B cell (primary cell): ENCODE measurements at places on chromosomes 16 and 17.

DNA sequence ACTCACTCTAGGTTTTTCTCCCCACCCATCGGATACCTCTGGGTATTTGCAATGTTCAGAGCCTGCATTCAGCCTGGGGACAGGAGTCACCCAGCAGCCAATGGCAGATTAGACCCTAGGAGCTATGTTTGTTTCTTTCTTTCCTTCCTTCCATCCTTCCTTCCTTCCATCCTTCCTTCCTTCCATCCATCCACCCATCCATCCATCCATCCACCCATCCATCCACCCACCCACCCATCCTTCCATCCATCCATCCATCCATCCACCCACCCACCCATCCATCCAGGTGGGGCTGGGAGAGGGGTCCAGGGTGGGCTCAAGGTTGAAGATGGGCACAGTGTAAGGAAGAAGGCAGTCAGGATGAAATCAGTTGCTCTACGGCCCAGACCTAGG lies 39.9 kb downstream of the TIMM22 start:
- no peak for DNase-seq

GRCh38 chr16:49788572-49788971 lies 67.3 kb downstream of the ZNF423 start:
- DNase-seq: no peak

DNA sequence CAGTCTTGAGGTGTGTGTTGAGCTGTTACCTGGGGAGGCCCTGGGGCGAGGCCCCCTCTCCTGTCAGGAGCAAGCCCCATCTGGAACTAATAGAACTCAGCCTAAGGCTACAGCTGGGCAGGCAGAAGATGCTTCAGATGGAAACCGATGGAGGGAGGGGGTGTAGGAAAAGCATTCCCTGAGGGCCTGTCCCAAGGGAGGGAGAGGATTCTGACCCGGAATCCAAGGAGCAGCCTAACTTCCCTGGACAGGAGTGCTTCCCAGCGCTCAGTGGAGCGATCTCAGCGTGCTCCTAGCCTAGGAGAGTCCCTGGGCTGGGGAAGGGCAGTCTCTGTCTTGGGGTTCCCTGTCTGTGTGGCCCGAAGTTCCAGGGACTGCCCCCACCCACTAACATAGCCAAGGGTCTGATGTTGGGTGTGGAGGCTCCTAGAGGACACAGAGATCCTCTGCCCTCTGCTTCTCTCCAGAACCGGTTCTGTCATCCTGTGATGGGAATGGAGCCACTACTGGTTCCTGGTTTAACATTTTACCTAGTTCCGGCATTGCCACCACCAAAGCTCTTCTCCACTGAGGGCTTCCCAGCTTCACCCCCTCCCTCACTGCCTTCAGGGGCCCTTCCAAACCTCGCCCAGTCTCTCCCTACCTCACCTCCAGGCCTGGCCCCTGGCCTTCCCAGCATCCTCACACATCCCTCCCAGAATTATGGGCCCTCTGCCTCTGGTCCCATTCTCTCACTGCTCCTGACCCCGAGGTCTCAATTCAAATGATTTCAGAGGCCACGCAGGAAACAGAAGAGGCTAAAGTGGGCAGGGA lies 58.7 kb downstream of the RTN4RL1 start:
- DNase-seq: no peak

DNA sequence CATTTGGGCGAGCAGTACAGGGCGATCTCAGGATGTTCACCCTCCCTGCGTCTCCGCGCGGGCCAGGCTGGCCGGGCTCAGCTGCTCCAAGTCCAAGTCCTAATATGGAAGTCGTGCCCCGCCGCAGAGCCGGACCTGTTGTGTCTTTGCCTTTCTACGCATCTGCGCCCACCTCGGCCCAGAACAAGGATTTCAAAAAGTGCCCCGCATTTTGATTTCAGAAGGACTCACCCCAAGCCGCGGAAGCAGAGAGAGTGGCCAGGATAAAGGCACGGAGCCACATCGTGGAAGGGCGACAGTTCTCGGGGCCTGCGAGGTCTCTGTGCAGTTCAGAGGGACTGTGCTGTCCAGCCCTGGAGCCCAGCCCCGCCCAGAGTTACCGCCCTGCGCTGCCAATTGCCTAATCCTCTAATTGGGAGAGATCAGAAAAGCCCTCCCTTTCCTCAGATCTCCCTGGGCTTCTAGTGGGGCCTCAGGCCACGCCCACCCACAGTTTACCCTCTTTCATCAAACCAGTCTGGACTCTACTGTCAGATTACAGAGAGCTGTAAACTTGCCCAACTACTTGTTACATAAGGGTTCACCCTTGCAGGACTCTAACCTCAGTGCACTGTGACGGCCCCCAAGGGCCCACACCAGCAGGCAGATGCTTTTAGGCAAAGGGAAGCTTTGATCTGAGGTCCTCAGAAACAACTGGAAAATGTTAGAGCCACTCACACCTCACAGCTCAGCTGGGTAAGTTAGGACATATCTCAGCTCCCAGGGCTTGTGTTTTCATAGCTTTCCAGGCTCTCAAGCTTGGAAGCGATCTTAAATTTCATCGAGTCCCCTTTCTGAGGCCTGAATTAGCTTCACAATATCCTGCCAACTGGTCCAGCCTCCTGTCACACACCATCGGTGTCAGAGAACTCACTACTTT lies at the start of gene CES1:
Gene CES1, minus strand, starts transcription at position 324 of the 919 bp plus-strand sequence. Its CDS starts 41 bp downstream, at position 283.
- DNase-seq: no peak

- no peak for DNase-seq
Measured at GRCh38 chr16:74461826-74462225, 40.5 kb upstream of the CLEC18B start.

- DNase-seq: no peak
Measured at GRCh38 chr16:66245072-66245471, 121.4 kb upstream of the CDH5 start.

DNA sequence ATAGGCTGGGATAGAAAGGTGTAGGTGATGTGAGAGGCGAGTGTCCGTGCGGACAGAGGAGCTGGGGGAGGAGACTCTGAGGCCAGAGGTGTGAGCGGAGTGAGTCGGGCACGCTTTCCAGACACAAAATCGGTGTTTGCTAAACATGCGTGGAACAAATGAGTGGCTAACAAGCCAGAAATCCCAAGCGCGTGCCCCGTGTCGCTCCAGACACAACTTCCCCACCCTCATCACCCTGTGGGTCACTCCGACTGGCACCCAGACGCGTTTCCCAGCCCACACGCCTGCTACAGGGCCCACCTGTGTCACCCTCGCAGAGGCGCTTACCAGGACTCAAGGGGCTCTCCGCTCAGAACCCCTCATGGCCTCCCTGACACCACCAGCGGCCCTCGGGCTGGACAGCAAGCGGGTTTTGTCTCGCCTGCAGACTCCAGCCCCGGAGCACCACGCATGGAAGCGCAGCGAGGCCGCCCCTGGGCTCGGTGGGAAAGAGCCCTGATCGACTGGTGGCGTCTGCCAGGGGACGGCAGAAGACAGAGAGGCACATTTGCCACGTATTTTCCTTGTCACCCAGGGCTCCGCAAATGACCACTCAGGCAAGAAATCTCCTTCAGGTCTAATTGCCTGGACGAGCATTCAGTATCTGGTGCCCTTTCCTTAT lies 6.0 kb upstream of the RPH3AL start:
- DNase-seq: no peak

DNA sequence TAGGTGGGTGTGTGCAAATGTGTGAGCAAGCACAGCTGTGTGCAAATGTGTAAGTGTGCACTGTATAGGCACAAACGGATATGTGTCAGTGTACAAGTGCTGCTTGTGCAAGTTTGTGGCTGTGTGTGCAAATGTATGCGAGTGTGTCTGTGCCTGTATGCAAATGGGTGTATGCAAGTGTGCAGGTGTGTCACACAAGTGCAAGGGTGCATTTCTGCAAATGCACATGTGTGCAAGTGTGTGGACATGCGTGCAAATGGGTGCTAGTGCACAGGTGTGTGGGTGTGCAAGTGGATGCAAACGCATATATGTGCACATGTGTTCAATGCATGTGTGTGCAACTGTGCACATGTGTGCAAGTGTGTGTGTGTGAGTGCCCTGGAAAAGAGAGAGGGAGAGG lies 76.5 kb upstream of the TNRC6C start:
- no peak for DNase-seq

DNA sequence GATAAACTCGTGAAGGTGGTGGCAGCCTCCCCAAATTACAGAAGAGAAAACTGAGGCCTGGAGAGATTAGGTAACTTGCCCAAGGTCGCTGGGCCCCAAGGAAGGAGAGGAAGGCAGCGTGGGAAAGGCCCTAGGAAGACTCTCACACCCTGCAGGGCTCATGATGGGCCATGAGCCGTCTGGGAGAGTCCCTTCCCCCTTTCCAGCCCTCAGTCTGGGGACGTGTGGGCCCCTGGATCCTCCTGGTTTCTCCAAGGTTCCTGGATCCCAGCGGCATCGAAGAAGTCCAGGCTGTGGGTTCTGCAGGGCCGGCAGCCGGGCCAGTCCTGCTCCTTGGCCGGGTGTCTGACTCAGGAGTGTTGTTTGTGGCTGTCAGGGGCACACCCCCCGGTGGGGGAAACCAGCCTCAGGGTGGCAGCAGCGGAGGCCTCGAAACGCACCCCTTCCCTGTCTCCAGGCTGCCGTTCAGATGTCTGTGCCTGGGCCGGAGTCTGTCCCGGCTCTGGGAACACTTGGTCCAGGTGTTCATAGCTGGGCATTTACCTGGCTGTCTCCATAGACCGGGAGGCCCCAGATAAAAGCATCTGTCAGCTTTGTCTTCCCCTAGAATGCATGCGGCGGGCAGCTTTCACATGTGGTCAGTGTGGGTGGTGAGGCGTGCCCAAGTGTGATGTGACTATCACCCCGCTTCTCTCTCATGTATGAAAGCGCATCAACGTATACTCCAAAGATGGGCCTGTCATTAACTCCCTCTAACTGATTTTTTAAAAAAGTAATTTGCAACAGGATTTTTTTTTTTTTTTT lies 3.7 kb upstream of the RAP1GAP2 start:
- DNase-seq: peak; percentile 46

GRCh38 chr17:34757106-34757505 lies 177.7 kb downstream of the TMEM132E start:
- no peak for DNase-seq

DNA sequence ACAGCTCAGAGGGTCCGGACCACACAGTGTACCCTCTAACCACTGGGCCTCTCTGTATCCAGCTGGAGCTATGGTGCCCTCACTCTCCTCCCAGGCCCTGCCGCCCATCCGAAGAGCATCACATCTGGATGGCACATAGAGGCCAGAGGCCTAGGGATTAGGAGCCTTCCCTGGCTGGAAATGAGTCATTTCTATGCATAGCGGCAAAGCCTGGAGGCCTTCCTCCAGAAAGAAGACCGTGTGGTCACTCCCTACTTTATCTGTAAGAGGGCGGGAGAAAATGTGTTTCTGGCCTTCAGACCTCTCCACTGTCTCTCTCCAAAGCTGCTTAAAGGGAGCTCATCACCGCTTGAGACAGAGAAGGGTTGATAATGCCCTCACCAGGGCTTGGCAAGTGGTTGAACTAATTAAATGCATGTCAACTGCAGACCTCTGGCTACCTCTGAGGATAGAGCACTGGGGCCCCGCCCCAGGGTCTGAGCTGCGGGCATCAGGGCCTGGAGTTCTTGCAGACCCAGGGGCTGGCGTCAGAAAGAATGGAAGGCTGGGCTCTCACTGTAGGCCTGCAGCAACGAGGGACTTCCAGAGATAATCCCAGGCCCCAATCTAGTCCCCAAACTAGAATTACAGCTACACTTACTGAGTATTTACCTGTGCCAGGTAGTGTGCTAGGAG lies 122.2 kb downstream of the IRX5 start:
- no peak for DNase-seq

DNA sequence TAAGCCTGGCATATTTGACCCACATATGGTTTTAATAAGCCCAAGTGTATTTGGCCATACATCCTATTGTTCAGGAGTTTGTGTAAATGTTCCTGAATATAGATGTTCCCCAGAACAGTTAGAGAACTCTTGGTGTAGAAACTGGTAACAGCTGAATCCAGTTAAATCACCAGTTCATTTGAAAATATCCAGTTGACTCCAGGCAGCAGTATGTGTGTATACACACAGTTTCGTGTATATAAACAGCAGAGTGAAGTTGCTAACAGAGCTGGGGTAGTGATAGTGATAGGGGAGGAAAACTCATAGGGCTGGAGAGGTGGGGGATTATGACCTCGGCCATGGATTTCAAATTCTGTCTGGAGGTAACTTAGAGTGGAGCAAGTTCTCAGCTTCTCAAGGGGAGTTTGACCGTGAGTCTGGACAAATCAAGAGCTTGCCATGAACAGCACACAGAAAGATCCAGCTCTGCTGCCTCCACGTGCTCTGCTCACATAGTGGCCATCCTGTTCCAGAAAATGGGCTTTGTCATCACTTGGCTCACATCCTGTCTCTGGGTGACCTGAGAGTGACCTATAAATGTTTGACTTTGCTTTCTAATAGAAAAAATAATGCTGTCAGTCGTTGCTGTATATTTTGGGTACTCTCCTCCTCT lies 30.6 kb upstream of the MMD start:
- no peak for DNase-seq

GRCh38 chr17:77685881-77686486 lies 272.5 kb upstream of the TNRC6C start:
- DNase-seq: no peak

DNA sequence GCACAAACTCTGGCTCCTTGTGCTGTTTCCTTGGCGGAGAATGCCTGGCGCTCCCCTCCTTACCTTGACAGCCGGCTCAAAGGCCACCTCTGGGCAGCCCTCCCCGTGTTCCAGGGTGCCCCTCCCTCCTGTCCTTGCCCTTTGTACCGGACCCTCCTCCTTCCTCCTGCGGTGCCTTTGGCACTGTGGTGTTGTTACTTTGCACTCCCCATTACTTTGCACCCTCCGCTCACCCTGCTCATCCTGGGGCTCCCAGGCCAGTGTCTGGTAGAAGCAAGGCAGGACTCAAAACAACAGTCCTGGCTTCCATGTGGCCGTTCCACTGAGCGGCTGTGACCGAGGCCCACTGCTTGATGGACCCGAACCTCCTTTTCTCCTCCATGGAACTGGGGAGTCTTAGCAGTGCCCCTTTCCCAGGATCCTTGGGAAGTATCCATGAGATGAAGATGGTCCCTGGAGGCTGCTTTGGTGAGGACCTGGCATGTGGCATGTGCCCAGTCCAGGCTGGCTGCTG lies 147.8 kb downstream of the CMIP start:
- no peak for DNase-seq

DNA sequence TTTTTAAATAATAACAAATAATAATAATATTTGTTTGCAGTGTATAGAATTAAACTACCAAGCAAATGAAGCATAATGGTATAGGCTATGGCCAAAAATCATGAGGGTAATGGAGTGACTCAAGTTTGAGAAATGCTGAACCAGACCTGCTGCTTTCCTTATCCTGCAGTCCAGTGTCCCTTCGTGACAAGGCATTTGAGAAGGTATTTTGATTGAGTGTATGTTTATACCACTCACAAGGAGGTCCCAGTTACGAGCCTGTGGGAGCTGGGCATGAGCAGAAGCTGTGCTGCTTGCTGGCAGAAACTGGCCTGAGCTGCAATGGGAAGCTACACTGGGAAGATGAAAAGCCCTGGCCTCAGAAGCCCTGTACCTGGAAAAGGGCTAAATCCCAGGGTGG lies 50.3 kb downstream of the GNAO1 start:
- no peak for DNase-seq

- DNase-seq: peak; percentile 49
Measured at GRCh38 chr16:67666032-67666551, 458 bp downstream of the ENKD1 start.

GRCh38 chr17:489758-490329 lies 137.2 kb upstream of the RPH3AL start:
- DNase-seq: peak; percentile 61

- DNase-seq: no peak
Measured at GRCh38 chr16:11145173-11145818, 110.7 kb downstream of the SOCS1 start.
